ENCODE measurements at places on chromosomes 7 and 10.

GRCh38 chr7:7408001-7408770 lies 127.5 kb downstream of the COL28A1 start:
- DNase-seq, result no peak

GRCh38 chr7:2156756-2157472 lies 75.8 kb downstream of the MAD1L1 start:
- DNase-seq, result no peak

DNA sequence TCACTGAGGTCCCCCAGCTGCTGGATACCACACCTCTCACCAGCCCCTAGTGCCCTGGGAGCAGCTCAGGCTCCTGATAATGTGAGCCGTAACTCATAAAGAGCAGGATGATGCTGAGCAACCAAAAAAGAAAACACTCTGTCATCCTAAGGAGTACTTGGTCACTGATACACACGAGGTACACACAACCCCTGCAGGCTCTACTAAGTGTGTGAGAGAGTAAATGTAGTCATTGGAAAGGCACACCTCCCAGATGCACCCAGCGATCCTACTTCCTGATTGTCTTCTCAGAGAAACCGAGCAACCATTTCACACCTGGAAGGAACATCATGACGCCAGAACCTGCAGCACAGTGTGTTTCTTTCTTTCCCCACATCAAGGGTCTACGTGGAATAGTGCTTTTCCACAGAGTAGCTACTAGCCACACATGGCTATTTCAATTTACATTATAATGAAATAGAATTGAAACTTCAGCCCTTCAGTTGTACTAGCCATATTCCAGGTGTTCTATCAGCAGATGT lies 34.2 kb downstream of the FIGNL1 start:
- no peak for DNase-seq

- no peak for DNase-seq
These were observed 172.3 kb downstream of the IMMP2L start for GRCh38 chr7:111390000-111390399.

Measured in hypothalamus (tissue), 51 donors.